ENCODE measurements at places on chromosomes 5 and 9.

GRCh38 chr9:135864447-135865049, 42.8 kb downstream of the CAMSAP1 start:
- peak; percentile 9 for DNase-seq

GRCh38 chr9:132946631-132947295, 2.3 kb upstream of the TSC1 start:
- DNase-seq, result no peak

DNA sequence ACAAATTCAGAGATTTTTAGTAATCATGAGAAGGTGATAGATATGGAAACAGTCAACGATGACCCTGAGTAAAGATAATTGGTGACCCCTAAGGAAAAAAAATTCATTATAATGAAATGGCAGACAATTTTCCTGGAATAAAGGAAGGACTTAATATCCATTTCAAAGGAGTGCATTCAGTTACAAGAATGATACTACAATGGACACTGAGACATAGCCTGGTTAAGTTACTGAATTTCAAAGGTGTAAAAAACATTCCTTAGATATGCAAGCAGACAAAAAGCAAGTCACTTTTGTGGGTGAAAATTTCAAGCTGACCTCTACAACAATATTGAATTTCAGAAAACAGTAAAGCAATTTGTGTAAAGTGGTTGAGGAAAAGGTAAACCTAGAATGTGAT, 1012.5 kb upstream of the SEMA6A start:
- DNase-seq, result no peak

GRCh38 chr9:75369989-75370388, 281.7 kb downstream of the OSTF1 start:
- no peak for DNase-seq

GRCh38 chr5:154403776-154404387, 41.9 kb upstream of the SAP30L start:
- no peak for DNase-seq

- DNase-seq, result no peak
Observed at GRCh38 chr9:123407217-123407851, 51.3 kb downstream of the CRB2 start.

DNA sequence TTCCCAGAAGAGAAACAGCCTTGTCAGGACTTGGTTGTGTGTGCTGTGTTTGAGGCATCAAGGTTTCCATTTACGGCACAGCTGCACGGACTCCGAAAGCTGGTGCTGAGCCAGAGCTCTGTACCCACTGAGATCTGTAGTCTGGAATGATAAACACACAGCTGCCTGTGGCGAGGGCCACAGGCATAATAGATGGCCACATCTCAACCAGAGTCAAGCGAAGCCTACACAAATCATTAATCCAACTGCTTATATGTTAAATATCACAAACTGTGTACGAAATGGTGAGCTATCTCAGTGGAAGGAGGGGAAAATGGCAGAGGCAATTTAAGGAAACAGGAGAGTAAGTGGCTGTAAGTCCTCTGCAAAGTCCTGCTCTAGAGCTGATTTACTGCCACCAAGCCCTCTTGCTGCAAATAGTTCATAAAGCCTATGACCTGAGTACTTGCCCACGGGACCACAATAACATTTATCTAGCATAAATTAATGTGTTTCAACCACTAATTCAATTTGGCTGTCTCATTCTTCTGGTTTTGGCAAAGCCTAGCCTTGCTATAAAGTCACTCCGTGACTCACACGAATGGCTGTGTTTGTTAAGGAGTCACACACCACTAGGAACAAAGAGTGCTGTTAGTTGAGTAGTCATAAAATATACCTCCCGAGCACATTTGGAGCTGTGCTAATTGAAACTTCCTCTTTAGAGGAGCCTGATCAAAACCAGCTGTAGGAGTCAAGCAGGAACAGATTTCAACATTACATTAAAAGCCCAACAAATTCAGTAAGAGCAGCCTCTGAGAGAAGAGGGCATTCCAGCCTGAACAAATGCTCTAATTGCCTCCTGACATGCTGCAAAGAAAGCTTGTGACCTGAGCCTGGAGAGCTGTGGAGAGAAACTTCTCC, 738.6 kb upstream of the ZNF608 start:
- peak; percentile 79 for DNase-seq

- no peak for DNase-seq
Observed at GRCh38 chr5:149811453-149811852, 81.3 kb downstream of the PPARGC1B start.

GRCh38 chr9:83419961-83420360, 118.2 kb downstream of the FRMD3 start:
- DNase-seq, result no peak

- DNase-seq, result no peak
Observed at GRCh38 chr9:88898039-88898720, 93.1 kb upstream of the S1PR3 start.

- DNase-seq, result peak; percentile 8
Observed at GRCh38 chr9:105216440-105217178, 27.8 kb upstream of the SLC44A1 start.

DNA sequence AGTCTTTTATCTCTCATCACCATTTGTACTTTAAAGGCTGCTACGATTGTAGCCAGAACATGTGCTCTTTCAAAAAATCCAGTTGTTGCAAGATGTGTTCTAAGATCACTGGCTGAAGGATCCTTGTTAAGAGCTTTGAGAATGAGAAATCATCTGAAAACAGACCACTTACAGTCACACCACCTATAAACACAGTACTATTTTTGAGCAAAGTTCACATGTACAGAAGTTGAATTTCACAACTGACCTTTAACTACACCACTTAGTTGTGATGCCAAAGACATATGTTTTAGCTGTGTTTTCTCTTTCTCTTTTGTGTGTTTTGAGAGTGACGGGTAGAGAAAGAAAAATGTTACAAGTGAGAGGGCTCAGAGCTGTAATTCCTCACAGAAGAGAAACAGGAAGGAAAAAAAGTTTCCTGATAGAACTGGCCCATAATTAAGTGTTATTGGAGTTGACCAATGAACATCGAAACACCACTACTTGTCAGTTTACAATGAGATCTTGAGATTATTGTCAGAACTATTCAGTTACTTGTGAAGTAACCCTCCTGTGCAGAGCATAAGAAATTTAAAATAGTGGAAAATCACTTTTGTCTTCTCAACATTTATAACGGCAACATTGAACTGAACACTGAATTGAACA, 245.4 kb downstream of the MLLT3 start:
- DNase-seq, result no peak

DNA sequence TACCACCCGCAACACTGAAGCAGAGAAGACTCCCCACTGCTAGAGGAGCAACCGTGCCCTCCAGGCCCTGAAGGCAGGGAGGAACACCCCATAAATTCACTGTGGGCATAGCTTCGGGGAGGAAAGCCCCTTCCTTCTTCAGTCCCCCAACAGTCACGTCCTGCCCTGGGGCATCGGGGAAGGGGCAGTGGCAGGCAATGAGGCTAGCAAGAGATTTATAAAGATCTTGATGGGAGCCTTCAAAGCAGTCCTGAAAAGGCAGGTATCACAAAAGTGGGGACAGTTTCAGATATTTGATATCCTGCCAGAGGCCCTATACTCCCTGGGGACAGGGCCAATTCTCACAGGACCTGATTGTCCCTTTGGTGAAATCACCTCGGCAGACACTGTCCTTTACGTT, 16.9 kb upstream of the TRIM14 start:
- DNase-seq, result no peak

DNA sequence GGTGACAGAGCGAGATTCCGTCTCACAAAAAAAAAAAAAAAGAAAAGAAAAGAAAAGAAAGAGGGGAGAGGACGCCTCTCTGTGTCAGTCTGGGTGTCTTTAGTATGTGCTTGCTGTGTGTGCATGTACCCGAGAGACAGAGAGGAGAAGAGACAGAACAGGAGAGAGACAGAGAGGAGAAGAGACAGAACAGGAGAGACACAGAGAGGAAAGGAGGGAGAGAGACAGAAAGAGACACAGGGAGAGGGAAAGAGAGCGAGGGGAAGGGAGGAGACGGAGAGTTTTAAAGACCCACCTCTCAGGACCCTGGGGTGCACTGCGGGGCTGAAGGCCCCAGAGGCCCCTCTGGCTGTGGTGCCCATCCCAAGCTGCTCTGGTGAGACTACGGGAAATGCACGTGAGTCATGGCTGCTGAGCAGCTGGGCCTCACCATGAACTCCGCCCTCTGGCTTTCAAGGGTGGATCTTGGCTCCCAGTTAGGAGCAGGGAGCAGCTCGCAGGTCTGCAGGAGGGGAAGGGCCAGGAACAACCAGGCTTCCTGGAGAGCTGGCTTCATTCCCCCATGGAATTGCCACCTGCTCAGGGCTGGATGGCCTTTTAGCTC, 7.9 kb downstream of the SLC6A3 start:
- peak; percentile 49 for DNase-seq

DNA sequence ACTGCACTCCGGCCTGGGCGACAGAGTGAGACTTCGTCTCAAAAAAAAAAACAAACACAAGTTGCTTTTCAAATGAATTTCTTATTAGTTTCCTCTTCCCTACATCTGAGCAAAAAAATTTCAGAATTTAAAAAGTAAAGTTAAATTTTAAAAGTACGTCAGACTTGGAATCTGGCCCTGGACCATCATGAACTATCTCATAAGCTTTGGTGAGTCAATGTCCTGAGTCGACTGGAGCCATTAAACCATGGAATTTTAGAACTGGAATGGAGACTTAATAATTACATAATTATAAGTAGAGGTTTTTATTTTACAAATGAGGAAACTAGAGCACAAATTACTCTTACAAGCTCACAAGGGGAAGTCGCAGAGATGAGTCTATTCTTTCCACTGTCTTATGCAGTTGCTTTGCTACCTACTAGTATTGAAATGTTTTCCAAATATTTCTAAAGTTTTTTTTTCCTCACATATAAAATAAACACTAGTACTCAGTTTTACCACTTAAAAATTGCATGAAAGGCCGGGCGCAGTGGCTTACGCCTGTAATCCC, 98.0 kb upstream of the ZNF608 start:
- no peak for DNase-seq

DNA sequence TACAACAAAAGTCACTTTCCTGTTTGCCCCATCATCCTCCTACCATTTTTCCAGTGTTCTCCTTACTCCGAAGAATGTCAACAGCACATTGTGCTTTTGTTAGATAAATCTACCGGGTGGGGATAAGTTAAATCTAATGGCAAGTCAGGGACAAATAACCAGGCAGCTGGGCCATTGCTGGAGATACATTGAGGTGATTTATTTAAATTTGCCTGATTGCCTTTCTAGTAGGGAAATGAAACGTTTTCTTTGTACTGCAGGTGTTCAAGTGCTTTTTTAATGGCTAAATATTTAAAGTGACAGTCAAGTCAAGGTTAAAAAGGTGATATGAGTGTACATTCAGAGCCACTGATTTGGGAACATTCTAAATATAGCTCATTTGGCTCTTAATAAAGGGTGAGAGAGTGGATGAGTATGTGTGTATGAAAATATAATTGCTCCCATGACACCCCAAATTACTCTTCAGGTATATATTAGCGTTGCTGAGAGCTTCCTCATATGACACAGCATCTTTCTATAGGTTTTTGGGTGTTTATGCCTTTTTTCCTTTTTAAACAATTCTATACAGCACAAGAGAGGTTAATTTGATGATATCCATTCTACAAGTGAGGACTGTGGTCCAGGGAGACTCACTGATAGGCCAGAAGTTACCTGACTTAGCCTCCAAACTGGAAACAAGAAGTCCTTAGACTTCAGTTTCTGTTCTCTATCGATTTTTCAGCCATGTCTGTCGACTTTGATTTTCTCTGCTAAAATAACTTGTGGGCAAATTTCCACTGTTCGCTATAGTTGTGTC, 51.9 kb downstream of the DMRT2 start:
- no peak for DNase-seq

DNA sequence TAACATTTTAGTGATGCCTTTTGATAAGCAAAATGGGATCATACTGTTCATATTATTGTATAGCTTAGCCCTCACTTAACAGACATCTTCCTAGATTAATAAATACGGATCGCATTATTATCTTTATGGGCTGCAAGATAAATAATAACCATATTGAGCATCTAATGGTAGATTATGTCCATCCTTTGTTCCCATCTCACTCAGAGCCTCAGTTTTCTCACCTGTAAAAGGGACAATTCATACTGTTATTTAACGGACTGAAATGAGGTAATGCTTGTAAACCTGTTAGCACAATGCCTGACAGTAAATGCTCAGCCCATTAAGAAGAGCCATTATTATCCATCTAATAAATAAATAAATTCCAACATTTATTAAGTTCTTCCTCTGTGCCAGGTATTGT, 3.0 kb upstream of the RPL26L1 start:
- DNase-seq, result no peak

Data from COR-L47 (cell line).